ENCODE measurements at places on chromosomes 1 and 21.

GRCh38 chr1:190429141-190429540 is 48.5 kb downstream of the BRINP3 start:
- no peak for DNase-seq

GRCh38 chr1:184021728-184022127 is 15.8 kb downstream of the COLGALT2 start:
- no peak for DNase-seq

- no peak for DNase-seq
Measured at GRCh38 chr21:29290240-29290639, 8.5 kb upstream of the BACH1 start.

GRCh38 chr1:222165629-222166028 is 382.3 kb downstream of the HHIPL2 start:
- no peak for DNase-seq

GRCh38 chr1:116373431-116374352 is 648 bp downstream of the ATP1A1 start:
- peak; percentile 50 for DNase-seq

- DNase-seq = no peak
Measured at GRCh38 chr1:226736001-226736907, 2.8 kb downstream of the ITPKB start.

GRCh38 chr1:43206600-43207228 is 34.6 kb downstream of the CFAP57 start:
- DNase-seq = no peak

GRCh38 chr1:27418326-27419185 is 26.1 kb downstream of the GPR3 start:
- no peak for DNase-seq

GRCh38 chr21:21996891-21997290 is 998.7 kb downstream of the NCAM2 start:
- no peak for DNase-seq

DNA sequence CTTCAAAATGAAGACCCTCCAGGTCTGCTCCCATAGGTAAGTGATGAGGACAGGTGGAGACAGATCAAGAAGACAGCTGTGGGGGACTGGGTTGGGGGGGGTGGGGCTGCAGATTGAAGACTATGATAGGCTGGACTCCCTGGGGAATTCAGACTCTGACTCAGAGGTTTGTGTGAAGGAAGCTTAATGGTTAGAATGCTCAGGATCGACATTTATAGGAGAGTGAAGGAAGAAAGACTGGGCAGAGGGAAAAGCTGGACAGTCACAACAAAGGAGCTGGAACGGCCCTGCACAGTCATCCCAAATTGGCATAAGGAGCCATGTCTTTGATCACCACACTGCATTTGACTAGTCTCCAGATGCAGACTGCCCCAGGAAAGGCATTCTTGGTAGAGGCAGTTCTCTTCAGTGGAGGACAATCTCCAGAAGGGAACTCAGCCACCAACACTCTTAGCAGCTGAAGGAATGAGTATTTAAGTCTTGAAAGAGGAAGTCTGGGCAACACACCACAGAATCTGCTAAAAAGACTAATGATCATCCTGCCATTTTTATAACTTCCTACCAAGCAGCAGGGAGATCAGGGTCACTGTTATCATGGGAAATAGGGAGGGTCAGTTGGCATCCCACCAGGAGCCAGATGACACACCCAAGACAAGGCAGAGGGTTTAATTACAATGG is 120.0 kb upstream of the ZC3H11B start:
- DNase-seq = no peak

DNA sequence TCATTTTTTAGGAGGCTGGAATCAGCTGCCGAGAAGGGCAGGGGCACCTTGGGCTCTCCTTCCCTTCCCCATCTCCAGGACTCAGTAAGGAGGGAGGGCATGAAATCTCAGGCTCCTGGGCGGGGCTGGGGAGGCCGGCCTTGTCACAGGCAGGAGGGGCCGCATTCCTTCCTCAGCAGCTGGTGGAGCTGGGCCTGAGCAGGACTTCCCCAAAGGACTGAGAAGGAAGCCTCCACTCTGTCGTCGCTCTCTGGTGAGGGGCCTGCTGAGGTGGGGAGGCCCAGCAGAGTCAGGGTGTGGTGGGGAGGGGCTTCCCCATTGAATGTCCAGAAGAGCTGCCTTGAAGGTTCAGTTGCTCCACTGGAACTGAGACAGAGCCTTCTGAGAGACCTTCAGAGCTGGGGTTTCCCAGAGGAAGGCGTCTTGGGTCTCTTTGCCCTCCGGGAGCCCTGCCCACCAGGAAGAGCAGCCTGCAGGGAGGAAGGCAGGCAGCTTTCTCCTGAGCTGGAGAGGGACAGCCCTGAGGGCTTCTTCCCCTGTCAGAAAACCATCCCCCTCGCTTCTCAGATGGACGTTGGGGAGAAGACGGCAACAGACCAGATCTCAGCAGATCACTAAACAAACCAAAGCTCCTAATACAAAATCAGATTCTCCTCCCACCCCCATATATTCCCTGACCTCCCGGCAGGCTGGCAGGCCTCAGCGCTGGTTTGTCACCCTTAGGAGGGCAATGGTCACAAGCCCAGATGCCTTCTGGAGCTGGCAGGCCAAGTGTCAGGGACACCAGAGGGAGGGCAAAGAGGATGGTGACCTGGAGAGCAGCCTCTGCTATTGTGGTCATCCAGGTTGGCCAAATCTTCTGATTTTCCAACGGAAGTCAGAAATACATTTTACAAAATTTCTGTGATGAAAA is 10.7 kb downstream of the KCNA10 start:
- DNase-seq = no peak

DNA sequence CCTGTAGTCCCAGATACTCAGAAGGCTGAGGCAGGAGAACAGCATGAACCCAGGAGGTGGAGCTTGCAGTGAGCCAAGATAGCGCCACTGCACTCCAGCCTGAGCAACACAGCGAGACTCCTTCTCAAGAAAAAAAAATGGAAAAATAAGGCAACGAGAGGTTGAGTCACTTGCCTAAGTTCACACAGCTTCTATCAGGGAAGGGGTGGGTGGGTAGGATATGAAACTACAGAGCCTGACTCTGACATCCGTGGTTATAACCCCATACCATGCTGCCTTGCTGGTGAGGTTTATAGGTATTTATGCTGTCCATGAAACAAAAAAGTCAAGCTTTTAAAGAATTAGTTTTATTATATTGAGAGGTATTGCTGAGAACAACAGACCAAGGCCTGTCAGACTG is 61.5 kb upstream of the RAB4A start:
- DNase-seq = no peak

GRCh38 chr1:213512316-213512715 is 461.3 kb downstream of the RPS6KC1 start:
- no peak for DNase-seq

DNA sequence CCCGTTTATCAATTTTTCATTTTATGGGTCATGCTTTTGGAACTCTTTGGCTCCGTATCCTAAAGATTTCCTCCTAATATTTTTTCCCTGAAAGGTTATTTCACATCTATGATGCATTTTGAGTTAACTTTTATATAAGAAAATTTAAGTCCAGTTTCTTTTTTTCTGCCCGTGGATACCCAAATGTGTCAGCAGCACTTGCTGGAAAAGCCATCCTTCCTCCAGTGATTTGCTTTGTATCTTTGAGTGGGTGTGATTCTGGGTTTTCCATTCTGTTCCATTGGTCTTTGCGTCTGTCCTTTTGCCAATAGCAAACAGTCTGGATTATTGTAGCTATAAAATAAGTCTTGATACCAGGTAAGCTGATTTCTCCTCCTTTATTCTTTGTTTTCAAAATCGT is 15.6 kb upstream of the ABCG1 start:
- no peak for DNase-seq

- no peak for DNase-seq
Measured at GRCh38 chr1:36924282-36924811, 110.0 kb downstream of the GRIK3 start.

GRCh38 chr1:109884242-109884891 is 26.3 kb upstream of the CSF1 start:
- DNase-seq = no peak

- DNase-seq = no peak
Measured at GRCh38 chr1:103461161-103462105, 64.1 kb upstream of the RNPC3 start.

DNA sequence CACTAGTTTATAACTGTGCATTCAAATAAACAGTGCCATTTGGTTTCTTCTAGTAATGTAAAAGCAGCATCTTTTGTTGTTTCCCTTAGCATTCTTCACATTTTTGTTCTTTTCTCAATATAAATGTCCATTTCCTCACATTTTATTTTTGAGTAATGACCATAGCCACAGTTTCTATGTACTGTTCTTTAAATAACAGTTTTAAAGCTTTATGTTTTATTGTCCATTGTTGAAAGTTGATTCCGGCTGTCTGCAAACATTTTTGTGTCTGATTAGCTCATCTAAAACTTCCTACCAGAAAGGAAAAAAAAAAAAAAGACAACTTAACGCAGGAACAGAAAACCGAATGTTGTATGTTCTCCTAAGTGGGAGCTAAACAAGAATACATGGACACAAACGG is 139.7 kb downstream of the MAGI3 start:
- DNase-seq = no peak
